ENCODE measurements at places on chromosomes 6 and 20. TPM values are rescaled to one million over a fixed set of nuclear protein-coding genes. Genes with fewer than 3 reads are reported as not detected.
A peak's percentile ranks its signal among the peaks of the same experiment; 100 is the strongest.

The CDH26 gene
- 0.58 TPM for total RNA-seq

DNA sequence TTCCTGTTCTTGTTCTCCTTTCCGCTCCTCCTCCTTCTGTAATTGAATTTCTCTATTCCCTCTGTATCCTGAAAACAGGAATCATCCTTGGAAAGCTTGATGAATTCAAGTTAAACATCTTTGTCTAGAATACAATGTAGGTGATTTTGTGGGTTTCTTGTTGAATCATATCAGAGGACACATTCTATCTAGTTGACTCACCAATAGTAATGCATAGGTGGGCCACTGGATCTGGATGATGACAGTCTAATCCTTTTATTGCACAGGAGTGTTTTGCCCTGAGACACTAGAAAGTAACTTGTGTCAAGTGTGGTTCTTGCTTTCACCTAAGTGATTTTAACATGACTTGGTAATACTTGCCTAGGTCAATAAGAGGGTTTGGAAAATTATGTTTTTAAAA is 164.3 kb downstream of the RFPL4B start:
- no peak for DNase-seq
- no peak overlapping the region for H3K27ac ChIP-seq
- no peaks in the 10 kb centered on the region for H3K27me3 ChIP-seq
- no peaks in the 10 kb centered on the region for H3K36me3 ChIP-seq

The COL19A1 gene
- 0.31 TPM for total RNA-seq

The FAM110A gene
- total RNA-seq, result 12.2 TPM

- no peaks in the 10 kb centered on the region for H3K36me3 ChIP-seq
- H3K27me3 ChIP-seq, result no peaks in the 10 kb centered on the region
- H3K27ac ChIP-seq, result no peak overlapping the region
- DNase-seq, result peak; percentile 27
- H3K4me1 ChIP-seq, result no peaks in the 10 kb centered on the region
- H3K4me3 ChIP-seq, result no peak overlapping the region
These were observed 635 bp upstream of the C20orf203 start for GRCh38 chr20:32674362-32674789.

DNA sequence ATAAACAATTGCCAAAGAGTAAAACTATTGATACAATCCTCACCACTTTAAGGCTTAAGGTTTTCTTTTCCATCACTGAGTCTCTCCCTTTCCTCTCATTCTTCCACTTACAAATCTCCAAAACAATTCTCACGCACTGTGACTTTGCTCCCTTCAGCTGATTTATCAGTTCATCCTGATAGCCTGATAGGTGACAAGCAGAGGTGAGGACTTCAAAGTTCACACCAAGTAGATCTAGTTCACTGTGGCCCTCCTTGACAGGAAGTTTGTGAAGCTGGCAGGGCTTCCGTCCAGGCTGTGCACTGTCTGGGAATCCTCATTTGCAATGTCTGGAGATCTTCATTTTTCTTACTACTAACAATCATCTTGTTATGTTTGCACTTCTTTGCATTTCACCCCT is 35.2 kb upstream of the POU5F1 start:
- H3K4me3 ChIP-seq, result no peak overlapping the region
- peaks cover 4% of the 10 kb centered on the region for H3K4me1 ChIP-seq
- H3K27ac ChIP-seq, result no peak overlapping the region
- DNase-seq, result no peak
- H3K27me3 ChIP-seq, result no peaks in the 10 kb centered on the region
- peaks cover 3% of the 10 kb centered on the region for H3K36me3 ChIP-seq

GRCh38 chr6:149963462-149964307 is at the start of gene ULBP1:
Gene ULBP1 (plus strand): TSS chr6:149963943. CDS start chr6:149964050, 107 bp downstream.
- no peaks in the 10 kb centered on the region for H3K36me3 ChIP-seq
- H3K27ac ChIP-seq, result peak within 1 kb of the TSS; percentile 87
- peak within 1 kb of the TSS; percentile 56 for H3K4me3 ChIP-seq
- peak; percentile 96 for DNase-seq

The C6orf132 gene
- 0.04 TPM for total RNA-seq

DNA sequence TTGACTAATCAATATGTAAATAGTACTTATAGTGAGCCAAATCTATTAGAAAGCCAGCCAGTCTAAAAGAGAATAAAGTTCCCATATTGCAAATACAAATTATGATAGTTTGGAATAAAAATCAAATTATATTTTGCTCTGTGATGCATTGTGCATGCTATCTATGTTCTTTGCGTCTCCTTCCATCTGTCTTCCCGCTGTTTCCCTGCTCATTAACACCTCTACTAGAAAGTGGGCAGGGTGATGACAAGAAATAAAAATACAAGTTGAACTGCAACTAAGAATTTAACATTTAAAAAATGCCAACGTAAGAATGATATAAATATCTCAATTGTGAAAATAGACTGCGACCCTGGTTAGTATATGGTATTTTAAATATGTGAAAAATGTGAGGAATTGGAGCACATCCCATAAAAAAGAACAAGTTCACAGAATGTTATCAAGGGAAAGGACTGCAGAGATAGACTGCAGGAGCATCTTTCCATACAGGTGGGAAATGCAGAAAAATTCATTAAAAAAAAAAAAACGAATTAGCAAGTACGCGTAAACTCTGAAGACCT is 157.6 kb upstream of the PDE7B start:
- no peaks in the 10 kb centered on the region for H3K27me3 ChIP-seq
- DNase-seq, result no peak
- H3K36me3 ChIP-seq, result no peaks in the 10 kb centered on the region
- H3K27ac ChIP-seq, result no peak overlapping the region

DNA sequence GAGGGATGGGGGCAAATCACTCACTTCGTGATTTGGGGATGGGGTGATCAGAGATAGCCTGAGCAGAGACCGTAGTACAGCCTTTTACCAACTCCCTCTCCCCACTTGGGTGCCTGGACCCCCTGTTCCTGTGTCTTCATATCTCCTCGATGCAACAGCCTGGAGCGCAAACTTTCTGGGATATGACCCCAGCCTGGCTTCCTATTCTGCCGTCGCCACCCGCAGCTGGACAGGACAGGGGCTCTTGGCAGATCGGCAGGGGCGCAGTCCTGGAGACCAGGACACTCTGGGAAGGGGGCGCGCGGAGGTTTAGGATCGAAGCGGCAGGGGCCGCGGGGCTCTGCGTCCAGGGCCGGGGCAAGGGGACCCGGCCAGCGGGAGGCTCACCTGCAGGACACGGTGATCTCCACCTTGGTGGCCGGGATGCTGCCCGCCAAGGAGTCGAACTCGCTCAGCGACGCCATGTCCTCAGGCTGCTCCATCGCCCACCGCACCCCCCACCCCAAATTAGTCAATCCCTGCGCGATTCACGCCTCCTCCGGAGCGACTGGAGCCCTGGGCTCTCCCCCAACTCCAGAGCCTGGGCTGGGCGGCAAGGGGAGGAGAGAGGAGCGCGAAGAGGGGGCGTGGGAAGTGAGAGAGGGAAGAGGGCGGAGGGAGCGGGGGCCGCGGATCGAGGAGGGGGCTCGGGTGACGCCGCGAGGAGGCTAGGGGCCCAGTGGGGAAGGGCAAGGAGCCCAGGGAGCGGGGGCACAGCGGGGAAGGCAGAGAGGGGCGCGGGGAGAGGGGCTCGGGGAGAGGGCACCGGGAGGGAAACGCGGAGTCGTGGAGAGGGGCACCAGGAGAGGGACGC is at the start of gene CPNE5:
TSS of gene CPNE5 (minus strand) at position 549 of the 853 bp plus-strand sequence. CDS start at position 482, 67 bp downstream.
- H3K27ac ChIP-seq, result no peak within 1 kb of the TSS
- H3K4me3 ChIP-seq, result peak within 1 kb of the TSS; percentile 52
- peaks cover 5% of the 10 kb centered on the region for H3K4me1 ChIP-seq
- peak; percentile 44 for DNase-seq
- peaks cover 4% of the 10 kb centered on the region for H3K27me3 ChIP-seq
- H3K36me3 ChIP-seq, result no peaks in the 10 kb centered on the region

GRCh38 chr6:99637629-99638028 is 31.0 kb downstream of the PRDM13 start:
- no peak overlapping the region for H3K4me3 ChIP-seq
- H3K27me3 ChIP-seq, result peaks cover 16% of the 10 kb centered on the region
- no peak for DNase-seq
- H3K27ac ChIP-seq, result no peak overlapping the region
- no peaks in the 10 kb centered on the region for H3K36me3 ChIP-seq
- H3K4me1 ChIP-seq, result peaks cover 6% of the 10 kb centered on the region

The TM9SF4 gene
- 54.1 TPM for total RNA-seq

DNA sequence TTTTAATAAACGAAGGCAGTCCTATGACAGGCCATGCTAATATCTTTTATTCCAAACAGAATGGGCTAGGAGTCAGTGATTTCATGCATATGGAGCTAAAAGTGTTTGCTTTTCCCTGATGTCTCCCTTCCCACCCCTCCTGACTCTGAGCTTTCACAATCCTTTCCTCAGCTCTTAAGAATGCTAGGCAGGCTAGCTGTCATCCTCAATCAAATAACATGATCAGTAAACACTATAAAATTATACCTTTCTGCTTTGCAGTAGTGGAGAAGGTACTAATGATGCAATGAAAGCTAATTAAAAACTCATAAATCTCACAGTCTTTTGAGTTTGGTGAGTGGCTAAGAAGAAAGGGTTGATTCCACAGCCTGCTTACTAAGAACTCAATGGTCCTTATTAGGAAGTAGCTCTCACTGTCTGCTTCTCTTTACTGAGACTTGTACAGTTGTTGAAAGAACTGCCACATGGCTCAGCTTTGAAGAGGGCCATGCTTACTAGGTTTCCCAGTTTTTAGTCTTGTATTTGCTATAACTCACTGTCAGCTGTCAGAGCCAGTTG is 250.9 kb upstream of the JAG1 start:
- no peak overlapping the region for H3K27ac ChIP-seq
- peaks cover 7% of the 10 kb centered on the region for H3K4me1 ChIP-seq
- H3K4me3 ChIP-seq, result no peak overlapping the region
- no peaks in the 10 kb centered on the region for H3K36me3 ChIP-seq
- no peak for DNase-seq

- DNase-seq, result no peak
- no peak overlapping the region for H3K27ac ChIP-seq
- no peak overlapping the region for H3K4me3 ChIP-seq
- no peaks in the 10 kb centered on the region for H3K36me3 ChIP-seq
These were observed 260.6 kb downstream of the TFAP2A start for GRCh38 chr6:10154251-10154650.

The BMP2 gene
- not detected for total RNA-seq

The ZSWIM3 gene
- total RNA-seq, result 2.6 TPM

DNA sequence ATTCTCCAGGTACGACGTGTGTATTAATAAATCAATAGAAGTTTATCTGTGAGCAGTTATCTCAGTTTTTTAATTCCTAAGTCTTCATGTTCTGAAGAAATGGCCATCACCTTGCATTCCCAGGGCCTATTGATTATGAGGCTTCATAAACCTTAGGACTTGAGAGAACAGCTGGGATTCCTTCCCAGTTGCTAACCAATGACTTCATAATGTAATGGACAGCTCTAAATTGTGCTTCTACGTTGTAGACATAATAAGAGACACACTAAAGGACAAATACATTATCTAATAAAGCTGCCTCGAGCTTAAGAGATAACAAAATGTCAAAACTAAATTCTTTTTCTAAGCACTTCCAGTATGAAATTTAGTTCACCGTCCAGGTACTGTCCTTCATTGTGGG is 30.6 kb downstream of the TSHZ2 start:
- no peaks in the 10 kb centered on the region for H3K27me3 ChIP-seq
- no peak overlapping the region for H3K4me3 ChIP-seq
- peak overlapping the region; percentile 10 for H3K27ac ChIP-seq
- peaks cover 19% of the 10 kb centered on the region for H3K4me1 ChIP-seq
- DNase-seq, result no peak
- H3K36me3 ChIP-seq, result no peaks in the 10 kb centered on the region

The MAS1 gene
- total RNA-seq, result not detected

GRCh38 chr6:4624726-4625125 is 151.5 kb upstream of the CDYL start:
- H3K27ac ChIP-seq, result no peak overlapping the region
- H3K4me3 ChIP-seq, result no peak overlapping the region
- H3K27me3 ChIP-seq, result no peaks in the 10 kb centered on the region
- no peaks in the 10 kb centered on the region for H3K4me1 ChIP-seq
- no peak for DNase-seq

- no peaks in the 10 kb centered on the region for H3K27me3 ChIP-seq
- no peaks in the 10 kb centered on the region for H3K36me3 ChIP-seq
- H3K27ac ChIP-seq, result no peak overlapping the region
- peaks cover 8% of the 10 kb centered on the region for H3K4me1 ChIP-seq
- no peak for DNase-seq
These were observed 12.0 kb downstream of the REV3L start for GRCh38 chr6:111470991-111471390.

The TFAP2B gene
- total RNA-seq, result 0.56 TPM

The OR2H2 gene
- total RNA-seq, result not detected

GRCh38 chr6:32867022-32867477 is 13.1 kb downstream of the PSMB9 start:
- no peaks in the 10 kb centered on the region for H3K36me3 ChIP-seq
- peaks cover 50% of the 10 kb centered on the region for H3K27me3 ChIP-seq
- no peaks in the 10 kb centered on the region for H3K4me1 ChIP-seq

- H3K27ac ChIP-seq, result no peak overlapping the region
- no peaks in the 10 kb centered on the region for H3K36me3 ChIP-seq
- no peak for DNase-seq
- no peak overlapping the region for H3K4me3 ChIP-seq
These were observed 163.2 kb upstream of the TAB2 start for GRCh38 chr6:149154261-149154821.

- no peaks in the 10 kb centered on the region for H3K36me3 ChIP-seq
- no peak overlapping the region for H3K27ac ChIP-seq
- peaks cover 48% of the 10 kb centered on the region for H3K27me3 ChIP-seq
- no peak overlapping the region for H3K4me3 ChIP-seq
These were observed 1.6 kb downstream of the CPXM1 start for GRCh38 chr20:2798814-2799213.

The HLA-DRB1 gene
- total RNA-seq, result not detected

Measured in A673 (cell line).